ENCODE measurements at places on chromosomes 6 and 20.

DNA sequence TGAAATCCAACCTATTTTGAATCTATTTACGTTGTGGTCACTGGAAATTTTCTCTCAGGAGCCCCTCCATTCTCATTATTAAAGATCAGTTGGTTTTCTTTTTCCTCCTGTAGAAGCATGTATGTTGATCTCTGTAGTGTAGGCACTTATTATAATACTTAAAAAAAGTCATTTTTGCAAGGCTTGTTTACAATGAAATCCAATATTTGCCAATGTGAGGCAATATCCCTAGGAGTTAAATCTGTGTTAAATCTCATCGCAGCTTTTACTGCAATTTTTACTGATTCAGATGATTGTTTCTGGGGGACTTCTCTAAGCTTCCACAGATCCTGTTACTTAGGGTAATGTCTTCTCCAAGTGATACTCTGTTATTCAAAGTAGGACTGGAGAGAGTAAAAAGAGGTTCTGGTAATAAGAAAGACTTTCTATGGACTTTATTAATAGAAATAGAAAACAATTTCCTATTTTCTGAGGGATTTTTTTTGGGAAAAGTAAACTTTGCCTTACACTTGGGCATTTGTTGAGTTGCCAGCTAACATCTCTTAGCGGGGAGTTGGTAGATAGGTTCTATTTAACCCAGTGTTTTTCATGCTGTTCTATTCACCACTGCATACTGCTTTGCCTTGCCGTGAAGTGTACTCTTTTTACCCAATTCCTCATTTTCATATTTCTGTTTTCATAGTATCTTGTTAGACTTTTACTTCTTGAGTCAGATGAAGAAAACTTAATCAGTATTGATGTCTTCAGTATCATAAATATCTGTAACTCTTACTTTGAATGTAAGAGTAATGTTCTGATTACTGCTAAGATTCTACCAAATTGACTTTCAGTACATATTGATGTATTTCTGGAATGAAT, 48.6 kb downstream of the CDKAL1 start:
- DNase-seq: no peak

- peak; percentile 46 for DNase-seq
Measured at GRCh38 chr20:45779011-45779915, 12.4 kb downstream of the WFDC3 start.

GRCh38 chr6:168972128-168972527, 281.5 kb downstream of the THBS2 start:
- no peak for DNase-seq

GRCh38 chr20:20608641-20609040, 103.8 kb downstream of the RALGAPA2 start:
- DNase-seq: no peak

DNA sequence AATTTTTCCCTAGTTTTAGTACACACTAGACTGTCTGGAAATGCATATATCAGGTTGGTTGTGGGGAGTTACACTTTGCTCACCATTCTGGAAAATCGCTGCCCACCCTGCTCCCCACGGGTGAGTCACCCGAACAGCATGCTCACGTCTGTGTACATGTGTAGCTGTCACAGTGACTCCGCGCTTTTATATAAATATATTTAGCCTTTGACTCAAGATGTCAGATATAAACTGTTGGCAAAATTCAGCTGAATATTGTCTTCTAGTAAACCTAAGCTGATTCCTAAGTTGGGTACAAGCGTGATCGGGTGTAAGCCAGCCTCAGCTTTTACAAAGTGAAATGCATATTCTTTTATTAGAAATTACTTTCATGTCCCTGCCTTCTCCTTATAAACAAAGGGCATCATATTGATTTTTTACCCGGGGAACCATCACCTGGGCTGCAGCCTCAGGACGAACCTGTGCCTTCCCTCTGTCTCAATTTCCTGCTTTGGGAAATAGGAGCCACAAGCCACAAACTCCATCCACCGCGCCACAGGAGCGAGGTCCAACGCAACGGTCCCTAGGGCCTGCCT, 4.3 kb downstream of the SDCBP2 start:
- peak; percentile 31 for DNase-seq

DNA sequence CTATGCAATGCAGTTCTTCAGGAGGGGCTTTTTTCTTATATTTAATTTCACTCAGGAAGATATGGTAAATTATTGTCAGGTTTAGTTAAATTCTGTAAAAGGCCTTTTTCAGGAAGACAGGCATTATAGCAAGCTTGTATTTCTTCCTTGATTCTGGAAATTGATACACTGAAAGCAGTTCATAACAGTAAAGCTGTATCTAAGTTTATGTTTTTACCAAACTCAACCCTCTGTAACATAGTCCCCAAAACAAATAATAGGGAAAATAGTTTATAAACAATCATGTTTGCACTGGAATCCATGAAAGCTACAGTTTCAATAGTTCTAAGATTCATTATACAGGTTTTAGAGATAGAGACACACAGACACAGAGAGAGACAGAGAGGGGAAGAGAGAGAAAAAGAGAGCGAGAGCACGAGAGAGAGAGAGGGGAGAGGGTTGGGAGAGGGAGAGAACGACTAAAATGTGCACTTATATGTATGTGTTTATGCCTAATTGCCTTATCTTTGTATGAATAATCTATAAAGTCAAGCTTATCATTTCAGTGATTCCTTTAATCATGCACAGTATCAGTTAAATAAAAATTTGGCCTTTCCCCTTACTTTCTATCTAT, 454.4 kb downstream of the RFPL4B start:
- no peak for DNase-seq

DNA sequence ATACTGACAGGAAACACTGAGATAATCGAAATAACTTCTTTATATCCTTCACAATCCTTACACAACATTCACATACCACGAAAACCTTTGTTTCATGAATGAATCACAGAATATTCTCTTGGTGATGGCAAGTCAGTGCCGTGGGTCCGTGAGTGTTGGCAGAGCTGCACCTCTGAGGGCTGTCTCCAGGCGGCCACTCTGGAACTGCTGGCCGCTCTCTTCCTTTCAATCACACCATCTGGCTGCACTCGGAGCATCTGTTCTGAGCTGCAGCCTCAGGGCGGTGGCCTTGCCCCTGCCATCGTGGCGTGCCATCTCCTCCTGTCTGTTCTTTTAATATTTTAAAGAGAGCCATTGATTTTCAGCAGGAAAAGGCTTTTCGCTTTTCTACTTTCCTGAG, 129.4 kb upstream of the AFDN start:
- no peak for DNase-seq

- no peak for DNase-seq
Measured at GRCh38 chr6:130969791-130970491, 93.1 kb downstream of the EPB41L2 start.

GRCh38 chr20:57048027-57048869, 218.2 kb downstream of the BMP7 start:
- peak; percentile 25 for DNase-seq

- no peak for DNase-seq
Measured at GRCh38 chr6:5142131-5142530, 57.0 kb downstream of the PPP1R3G start.

GRCh38 chr6:12608016-12608860, 108.3 kb upstream of the PHACTR1 start:
- no peak for DNase-seq

DNA sequence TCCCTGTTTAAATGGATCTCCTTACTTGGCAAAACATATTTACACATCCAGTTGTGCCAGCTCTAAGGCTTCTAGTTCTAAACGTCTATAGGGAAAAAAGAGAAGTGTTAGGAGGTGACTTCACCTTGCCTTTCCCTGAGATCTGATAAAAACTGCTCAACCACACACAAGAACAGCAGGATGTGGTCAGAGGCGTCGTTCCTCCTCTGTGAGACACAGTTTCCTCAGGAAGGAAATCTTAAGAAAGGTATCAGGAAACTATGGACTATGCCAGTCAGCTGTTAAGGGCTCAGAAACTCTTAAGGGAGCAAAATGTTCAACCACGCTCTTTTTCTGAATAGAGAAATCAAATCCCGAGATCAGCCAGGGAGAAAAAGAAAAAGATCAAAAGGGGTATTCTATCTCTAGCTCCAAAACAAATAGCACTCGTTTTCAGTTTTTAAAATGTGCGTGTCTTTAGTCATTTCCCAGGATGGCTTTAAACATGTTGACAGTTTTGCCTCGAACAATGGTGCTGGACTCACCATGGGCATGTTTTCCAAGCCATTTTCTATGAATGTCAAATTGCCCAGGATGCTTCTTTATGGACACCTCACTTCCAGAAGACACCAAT, 154.5 kb downstream of the HACE1 start:
- peak; percentile 65 for DNase-seq

- DNase-seq: peak; percentile 35
Measured at GRCh38 chr20:11553603-11554002, 364.1 kb upstream of the BTBD3 start.

DNA sequence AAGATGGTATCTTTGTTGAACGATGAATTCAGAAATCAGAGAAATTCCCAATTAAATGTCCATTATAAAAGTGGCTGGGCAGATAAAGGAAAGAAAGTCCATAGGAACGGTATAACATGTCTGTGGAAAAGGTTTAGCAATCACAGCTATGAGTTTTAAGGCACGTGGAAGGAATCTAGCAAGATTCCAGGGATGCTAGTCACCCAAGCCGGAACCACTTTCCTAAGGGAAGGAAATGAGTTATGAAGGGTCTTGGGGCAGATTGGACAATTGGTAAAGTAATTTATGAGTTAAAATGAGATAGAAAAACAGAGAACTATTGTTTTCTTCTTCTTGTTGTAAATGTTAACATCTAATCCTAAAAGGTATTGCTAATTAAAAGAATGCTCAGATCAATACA, 384.8 kb downstream of the ADGRB3 start:
- no peak for DNase-seq

DNA sequence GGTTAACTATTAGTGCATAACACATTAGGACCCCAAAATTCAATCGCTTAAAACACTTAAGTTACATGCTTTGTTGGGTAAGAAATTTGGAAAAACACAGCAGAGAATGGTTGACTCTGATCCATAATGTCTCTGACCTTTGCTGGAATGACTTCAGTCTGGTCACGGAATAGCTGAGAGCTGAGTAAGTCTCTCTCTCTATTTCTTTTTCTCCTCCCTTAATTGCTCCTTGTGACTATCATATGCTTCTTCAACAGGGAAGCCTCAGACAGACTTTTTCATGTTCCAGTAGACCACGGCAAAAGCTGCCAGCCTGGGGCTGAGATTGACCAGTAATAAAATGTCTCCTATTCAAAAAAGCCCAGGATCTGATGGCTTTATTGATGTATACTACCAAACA, 4.8 kb downstream of the OR12D1 start:
- DNase-seq: no peak

GRCh38 chr6:124066269-124066668, 262.6 kb downstream of the NKAIN2 start:
- DNase-seq: no peak

DNA sequence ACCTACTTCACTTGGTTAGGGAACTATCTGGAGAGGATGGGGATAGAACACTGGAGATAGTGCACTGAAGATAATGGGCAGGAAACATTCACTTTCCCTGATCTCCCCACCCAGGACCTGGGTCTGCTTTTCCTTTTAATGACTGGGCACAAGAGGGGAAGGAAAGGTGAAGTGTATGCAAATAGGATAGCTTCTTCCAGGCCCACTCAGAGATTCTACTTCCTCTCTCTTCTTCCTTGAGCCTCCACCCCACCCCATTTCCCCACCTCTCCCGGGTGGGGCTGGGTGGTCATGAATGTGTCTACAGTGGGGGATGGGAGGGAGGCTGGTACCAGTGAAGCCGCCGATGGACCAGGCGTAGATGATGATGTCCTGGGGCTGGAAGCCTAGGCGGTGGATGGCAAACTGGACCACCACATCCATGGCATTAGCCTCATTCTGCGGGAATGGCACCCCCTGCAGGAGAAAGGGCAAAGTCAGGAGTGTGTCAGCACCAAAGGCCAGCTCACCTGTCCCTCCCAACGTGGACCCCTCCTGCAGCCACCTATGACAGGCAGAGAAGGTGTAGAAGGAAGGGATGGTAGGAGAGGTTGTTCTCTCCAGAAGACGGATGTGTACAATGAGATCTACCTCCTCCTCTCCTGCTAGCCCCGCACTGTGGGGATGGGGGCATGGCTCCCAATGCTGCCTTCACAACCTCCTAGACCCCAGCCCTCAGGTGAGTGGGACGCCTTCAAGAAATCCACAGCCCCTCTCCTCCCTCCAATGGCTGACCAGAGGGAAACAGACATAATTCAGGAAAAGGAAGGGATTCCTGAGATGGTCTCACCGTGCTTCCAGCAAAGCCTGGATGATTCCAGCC, 8.6 kb upstream of the LY6G5C start:
- peak; percentile 23 for DNase-seq

DNA sequence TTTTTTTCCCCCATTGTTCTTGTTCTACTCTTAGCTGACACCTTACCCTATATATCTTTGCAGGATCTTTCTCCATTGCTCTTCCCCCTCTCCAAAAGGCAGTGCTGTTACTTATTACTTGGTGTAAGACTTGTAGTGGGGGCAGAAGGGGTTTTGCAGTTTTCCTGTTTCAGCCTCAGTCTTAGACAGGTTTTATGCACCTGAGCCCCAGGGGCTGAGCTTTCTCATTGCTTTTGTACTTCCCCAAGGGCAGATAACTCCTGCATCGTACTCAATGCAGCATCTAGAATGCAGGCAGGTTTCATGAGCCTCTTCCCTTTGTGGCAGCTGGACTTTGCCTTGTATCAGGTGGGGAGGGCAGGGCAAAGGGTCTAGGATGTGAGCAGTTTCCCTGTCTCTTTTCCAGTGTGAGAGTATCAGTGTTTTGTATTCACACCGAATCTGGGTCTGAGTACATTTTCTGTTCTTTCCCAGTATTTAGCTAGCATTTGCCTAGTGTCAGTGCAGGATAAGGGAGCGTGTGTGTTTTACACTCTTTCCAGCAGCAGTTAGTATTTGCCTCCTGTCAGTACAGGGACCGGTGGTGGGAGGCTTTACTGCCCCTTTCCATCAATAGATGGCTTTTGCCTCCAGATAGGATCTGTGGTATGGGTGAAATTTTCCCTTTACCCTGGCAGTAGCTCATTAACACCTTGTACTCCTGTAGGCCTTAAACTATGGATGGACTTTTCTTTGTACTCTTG, 19.6 kb downstream of the CYB5R4 start:
- no peak for DNase-seq

GRCh38 chr6:32431142-32431541, 8.5 kb upstream of the HLA-DRA start:
- no peak for DNase-seq

DNA sequence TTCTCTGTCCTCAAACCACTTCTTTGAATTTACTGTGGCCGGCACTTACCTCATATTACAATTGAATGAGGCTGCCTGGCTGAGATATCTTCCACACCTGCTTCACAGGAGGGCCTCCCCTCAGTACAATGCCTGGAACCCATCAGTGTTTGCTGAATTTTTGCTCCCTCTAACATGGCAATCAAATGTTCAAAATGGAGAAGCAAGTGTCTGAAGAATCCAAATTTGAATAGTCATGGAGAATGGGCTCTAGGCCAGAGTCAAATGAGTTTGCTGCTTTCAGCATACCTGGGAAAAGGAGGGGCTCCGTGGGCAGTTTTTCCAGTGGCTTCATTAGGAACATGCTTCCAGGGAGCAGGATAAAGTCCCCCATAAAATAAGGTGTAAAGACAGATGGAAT, 564.8 kb downstream of the UTRN start:
- no peak for DNase-seq

GRCh38 chr6:78770765-78771164, 96.6 kb upstream of the IRAK1BP1 start:
- no peak for DNase-seq
